ENCODE measurements at places on chromosomes 1 and 21.

DNA sequence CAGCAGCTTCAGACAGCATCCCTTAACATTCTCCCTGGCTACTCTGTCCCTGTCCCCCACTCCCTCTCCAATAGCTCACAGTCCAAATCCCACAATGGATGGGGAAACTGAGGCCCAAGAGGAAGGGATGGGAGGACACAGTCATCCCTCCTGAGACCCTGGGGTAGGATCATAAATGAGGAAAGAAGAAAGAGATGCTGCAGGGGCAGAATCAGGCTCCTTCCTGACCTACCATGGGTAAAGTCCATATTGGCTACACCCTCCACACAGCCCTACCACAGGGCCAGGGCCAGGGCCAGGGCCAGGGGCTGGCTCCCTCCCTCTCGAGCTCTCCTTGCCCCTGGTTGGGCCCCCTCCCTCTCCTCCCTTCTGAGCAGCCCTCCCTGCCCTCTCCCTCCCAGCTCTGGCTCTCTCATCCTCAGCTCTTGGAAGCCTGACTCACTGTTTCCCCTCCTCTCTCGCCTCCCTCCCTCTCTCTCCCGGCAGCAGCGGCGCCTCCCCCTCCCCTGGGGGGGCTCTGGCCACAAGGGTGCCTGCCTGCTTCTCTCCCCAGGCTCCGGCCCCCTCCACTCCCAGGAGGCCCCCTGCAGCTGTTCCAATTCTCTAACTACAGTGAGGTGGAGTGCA lies 4.9 kb downstream of the AHDC1 start:
- DNase-seq, result peak; percentile 5

GRCh38 chr1:48469616-48470480 lies 2.2 kb downstream of the SPATA6 start:
- DNase-seq, result no peak

- DNase-seq, result no peak
Observed at GRCh38 chr1:92951141-92951582, 10.1 kb downstream of the DIPK1A start.

DNA sequence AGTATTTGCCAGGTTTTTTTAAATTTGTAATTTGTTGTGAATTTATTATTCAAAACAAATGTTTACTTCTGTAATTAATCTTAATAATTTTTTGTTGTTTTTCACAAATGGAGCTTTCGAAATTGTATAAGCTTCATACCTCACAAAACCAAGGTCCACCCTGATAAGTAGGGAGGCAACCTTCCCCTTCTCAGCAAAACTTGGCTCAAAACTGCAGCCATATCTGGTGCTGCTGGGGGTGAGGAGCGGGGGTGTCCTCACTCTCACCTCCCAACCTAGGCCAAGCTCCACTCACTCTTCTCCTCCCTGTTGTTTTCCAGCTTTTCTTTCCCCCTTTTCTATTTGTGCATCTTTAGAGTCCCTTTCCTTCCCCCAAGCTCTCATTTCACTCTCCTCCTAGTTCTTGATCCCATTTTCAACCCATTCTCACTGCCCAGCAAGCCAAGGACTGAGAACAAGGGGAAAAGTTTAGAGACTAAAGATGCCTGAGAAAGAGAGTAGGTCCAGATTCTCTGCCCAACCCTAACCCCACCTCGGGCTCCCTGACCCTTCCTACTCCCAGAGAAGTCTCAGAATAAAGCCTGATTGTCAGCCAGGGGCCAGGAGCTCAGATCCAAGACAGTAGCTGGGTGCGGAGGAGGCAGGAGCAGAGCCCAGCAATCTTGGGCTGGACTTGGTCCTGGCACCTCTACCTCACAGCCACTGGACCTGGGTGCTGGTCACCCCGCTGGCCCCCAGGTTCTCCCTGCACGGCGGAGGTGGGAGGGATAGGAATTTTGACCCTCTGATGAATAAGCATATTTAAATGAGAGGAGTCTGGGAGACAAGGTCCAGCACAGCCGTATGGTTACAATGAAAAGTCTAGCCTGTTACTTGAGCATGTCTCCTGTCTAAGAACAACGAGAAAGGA lies 8.3 kb upstream of the CFAP45 start:
- no peak for DNase-seq

GRCh38 chr1:229729916-229730315 lies 103.9 kb downstream of the URB2 start:
- DNase-seq, result no peak

DNA sequence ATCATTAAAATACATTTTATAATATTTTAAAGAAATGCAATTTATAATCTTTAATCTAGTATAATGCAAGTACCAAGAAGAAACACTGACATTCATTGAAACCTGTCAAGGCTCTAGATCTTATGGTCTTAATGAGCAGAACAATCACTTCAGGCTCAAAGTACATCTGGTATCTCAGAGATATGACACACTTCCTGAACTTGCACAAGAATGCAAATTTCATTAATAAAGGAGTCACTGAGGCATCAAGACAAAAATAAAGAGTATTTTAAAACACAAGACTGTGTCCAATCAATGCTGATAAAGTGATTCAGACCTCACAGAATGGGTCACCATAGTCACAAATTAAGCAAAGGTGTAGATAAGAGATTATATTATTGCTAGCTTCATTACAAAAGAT lies 178.1 kb downstream of the AK5 start:
- DNase-seq, result no peak

DNA sequence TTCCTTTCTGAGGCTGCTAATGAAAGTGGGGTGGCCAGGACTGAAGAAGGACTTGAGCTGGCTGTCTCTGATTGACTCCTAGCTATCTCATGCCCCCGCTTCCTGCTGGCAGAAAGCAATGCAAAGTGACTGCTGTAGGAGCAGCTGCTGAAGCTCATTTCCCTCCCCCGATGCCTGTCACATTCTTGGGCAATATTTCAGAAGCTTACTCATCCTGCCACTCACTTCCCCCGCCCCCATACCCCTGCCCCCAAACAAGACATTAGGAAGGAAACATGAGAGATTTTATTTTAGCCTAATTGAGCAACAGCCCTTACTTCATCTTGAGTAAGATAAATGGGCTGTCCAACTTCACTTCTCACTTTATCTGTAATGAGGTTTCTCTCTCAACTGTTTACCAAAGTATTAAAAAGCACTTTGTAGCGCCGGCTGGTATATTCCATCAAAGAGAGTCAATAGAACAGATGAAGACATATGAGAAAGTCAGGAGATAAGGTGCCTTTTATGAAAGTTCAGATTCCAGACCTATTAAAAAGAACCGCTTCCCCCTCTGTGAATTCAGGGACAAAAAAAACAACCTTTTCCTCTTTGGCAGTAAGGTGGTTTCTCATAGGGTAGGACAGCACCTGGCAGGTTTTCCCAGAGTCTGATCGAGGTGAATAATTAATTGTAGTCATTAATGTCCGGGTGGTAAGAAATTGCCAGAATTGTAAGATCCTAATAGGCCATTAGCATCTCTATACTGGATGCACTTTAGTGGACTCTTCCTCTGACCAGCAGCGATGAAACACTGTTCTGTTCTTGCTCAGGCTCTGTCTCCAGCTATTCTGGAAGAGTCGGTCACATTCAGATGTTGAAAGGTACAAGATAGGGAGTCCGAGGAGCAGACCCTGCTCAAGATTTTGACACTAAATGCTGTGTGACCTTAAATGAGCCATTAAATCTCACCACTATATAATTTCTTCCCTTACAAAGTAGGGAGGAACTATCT lies 70.2 kb downstream of the SH3GLB1 start:
- peak; percentile 86 for DNase-seq

GRCh38 chr1:112704391-112704933 lies 2.5 kb downstream of the RHOC start:
- DNase-seq, result no peak

GRCh38 chr1:119783354-119784185 lies 14.9 kb upstream of the HMGCS2 start:
- DNase-seq, result no peak

DNA sequence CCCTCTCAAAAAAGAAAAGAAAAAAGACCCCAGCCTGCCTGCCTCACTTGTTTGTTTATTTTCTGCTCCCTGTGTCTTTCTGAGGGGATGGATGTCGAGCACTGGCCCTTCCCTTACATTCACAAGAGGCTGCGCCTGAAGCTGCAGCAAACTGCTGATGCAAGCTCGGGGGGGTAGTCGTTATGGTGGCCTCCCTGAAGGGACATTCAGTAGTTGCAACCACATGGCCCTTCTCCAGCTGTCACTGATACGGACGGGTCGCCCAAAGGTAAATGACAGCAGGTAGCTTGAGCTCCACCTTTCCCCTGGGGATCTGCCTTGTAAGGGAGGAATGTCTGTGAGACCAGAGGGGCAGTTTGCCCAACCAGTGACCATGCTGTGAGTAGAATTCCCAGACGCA lies 17.7 kb downstream of the PLEKHM2 start:
- no peak for DNase-seq

DNA sequence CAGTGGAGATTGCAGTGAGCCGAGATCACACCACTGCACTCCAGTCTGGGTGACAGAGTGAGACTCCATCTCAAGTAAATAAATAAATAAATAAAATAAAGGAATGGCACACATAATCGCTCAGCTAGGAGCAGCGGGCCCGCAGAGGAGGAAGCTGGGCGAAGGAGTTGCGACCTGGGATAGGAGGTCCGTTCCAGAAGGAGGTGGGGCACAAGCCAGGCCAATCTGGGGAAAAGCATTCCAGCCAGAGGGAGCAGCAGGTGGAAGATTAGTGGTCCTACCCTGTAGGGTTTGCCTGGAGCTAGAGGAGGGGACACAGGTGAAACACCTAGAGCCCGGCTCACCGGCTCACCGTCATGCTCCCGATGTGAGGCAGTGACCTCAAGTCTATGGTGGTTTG lies 40.3 kb upstream of the CASZ1 start:
- no peak for DNase-seq
